Right lung (tissue), 10 donors: ENCODE measurements at places on chromosomes 16 and 17. TPM values are rescaled to one million over a fixed set of nuclear protein-coding genes. Genes with fewer than 3 reads are reported as not detected.

ASPA gene
- polyA plus RNA-seq = 67.4 TPM

LAT gene
- 6.9 TPM for polyA plus RNA-seq

CCDC137 gene
- polyA plus RNA-seq = 15.9 TPM

GRCh38 chr17:14302091-14302430, 1.2 kb downstream of the HS3ST3B1 start:
- no peak for DNase-seq

GRCh38 chr16:28935924-28936783, 4.4 kb downstream of the CD19 start:
- DNase-seq = peak; percentile 28
